A549 treated with CpdA at 1 μM for 4 hours (cell line): ENCODE measurements at places on chromosomes 5 and 9. TPM values are rescaled to one million over a fixed set of nuclear protein-coding genes. Genes with fewer than 3 reads are reported as not detected.

The ZFP37 gene
- 1.4 to 2.9 TPM (median 1.7 TPM) in 5 replicates for total RNA-seq

The UGT3A1 gene
- total RNA-seq, result not detected in 5 replicates

The ZNF462 gene
- 4.2 to 6.1 TPM (median 4.5 TPM) in 5 replicates for total RNA-seq

The SUSD1 gene
- total RNA-seq, result 12.2 to 16.7 TPM (median 13.4 TPM) in 5 replicates

The GABRA1 gene
- total RNA-seq, result not detected in 5 replicates

The TEK gene
- 0.03 to 0.08 TPM (median 0.06 TPM) in 5 replicates for total RNA-seq

The NIPAL4 gene
- total RNA-seq, result 8.6 to 13.5 TPM (median 10.9 TPM) in 5 replicates

The PURA gene
- total RNA-seq, result 5.0 to 6.3 TPM (median 5.8 TPM) in 5 replicates

The ANGPTL2 gene
- total RNA-seq, result not detected in 5 replicates

The EPB41L4B gene
- 7.8 to 9.8 TPM (median 9.4 TPM) in 5 replicates for total RNA-seq

The CDO1 gene
- 0.05 to 0.09 TPM in 2 of 5 replicates, not detected in the others for total RNA-seq

The CXCL14 gene
- total RNA-seq, result 0.07 to 0.20 TPM (median 0.17 TPM) in 4 of 5 replicates, not detected in the other

The SKIC3 gene
- 18.4 to 25.6 TPM (median 22.5 TPM) in 5 replicates for total RNA-seq

The PRLR gene
- 0.08 to 0.15 TPM (median 0.11 TPM) in 4 of 5 replicates, not detected in the other for total RNA-seq

The CD14 gene
- total RNA-seq, result 3.6 to 5.6 TPM (median 4.4 TPM) in 5 replicates

The TEX48 gene
- not detected in 5 replicates for total RNA-seq

The RLN1 gene
- total RNA-seq, result not detected in 5 replicates

The TUSC1 gene
- total RNA-seq, result 4.8 to 9.0 TPM (median 7.1 TPM) in 5 replicates

The GMCL2 gene
- not detected in 5 replicates for total RNA-seq

The AJM1 gene
- 3.1 to 4.3 TPM (median 4.0 TPM) in 5 replicates for total RNA-seq

The CSF1R gene
- total RNA-seq, result 0.07 to 0.23 TPM (median 0.15 TPM) in 4 of 5 replicates, not detected in the other

The MSMP gene
- total RNA-seq, result 0.25 to 0.63 TPM in 2 of 5 replicates, not detected in the others

The HEMGN gene
- not detected in 5 replicates for total RNA-seq

The GFM2 gene
- 26.2 to 28.2 TPM (median 27.0 TPM) in 5 replicates for total RNA-seq
